ENCODE measurements at places on chromosomes 11 and 22. TPM values are rescaled to one million over a fixed set of nuclear protein-coding genes. Genes with fewer than 3 reads are reported as not detected.

- no peaks in the 10 kb centered on the region for H3K36me3 ChIP-seq
- H3K4me1 ChIP-seq, result no peaks in the 10 kb centered on the region
- no peak overlapping the region for H3K27ac ChIP-seq
- H3K4me3 ChIP-seq, result no peak overlapping the region
These were observed 115.5 kb upstream of the ISX start for GRCh38 chr22:34950489-34950888.

The POU2AF3 gene
- 11.5 TPM for polyA plus RNA-seq

The RFPL1 gene
- polyA plus RNA-seq, result 1.4 TPM

The RAG2 gene
- 2.9 TPM for polyA plus RNA-seq

DNA sequence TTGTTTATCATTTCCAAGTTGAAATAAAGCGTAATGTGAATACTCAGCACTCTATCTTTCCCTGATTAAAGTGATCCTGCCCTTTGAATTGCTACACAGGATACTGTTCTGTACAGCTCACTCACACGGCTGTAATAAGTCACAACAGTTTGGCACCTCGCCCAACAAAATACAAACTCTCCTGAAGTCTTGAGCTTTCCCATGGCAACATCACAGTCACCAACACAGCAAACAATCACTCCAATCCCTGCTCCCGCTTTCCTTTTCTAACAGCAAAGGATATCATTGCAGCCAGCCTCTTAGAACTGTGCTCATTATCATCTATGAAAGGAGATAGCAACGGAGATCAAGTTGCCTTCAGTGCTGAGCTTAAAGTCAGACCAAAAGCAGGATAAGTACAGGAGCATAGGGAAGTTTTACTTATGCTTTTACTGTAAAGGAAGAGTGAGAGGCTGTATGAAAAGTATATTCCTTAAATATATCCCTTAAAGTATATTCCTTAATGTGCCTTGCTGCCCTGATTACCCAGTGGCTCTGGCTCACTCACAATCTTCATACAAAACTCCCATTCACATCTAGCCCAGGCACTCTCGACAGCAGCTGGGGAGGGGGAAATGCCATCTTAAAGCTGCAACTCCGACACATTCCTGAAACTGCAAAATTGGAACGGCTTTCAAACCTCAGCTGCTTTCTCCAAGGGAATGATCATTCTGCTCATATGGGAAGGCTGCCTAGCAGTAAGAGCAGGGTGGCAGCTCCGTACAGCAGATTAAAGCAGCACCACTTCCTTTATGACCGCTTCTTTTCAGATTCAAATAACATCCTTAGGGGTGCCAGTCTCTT lies 35.8 kb downstream of the MAML2 start:
- no peak overlapping the region for H3K4me3 ChIP-seq
- peak; percentile 79 for DNase-seq
- no peaks in the 10 kb centered on the region for H3K36me3 ChIP-seq
- peaks cover 33% of the 10 kb centered on the region for H3K4me1 ChIP-seq
- H3K27me3 ChIP-seq, result no peaks in the 10 kb centered on the region

GRCh38 chr11:20368438-20368837 lies 4.9 kb downstream of the HTATIP2 start:
- H3K27me3 ChIP-seq, result no peaks in the 10 kb centered on the region
- no peak overlapping the region for H3K4me3 ChIP-seq
- no peak overlapping the region for H3K27ac ChIP-seq
- no peak for DNase-seq
- H3K36me3 ChIP-seq, result no peaks in the 10 kb centered on the region

The ANO5 gene
- polyA plus RNA-seq, result 5.8 TPM

DNA sequence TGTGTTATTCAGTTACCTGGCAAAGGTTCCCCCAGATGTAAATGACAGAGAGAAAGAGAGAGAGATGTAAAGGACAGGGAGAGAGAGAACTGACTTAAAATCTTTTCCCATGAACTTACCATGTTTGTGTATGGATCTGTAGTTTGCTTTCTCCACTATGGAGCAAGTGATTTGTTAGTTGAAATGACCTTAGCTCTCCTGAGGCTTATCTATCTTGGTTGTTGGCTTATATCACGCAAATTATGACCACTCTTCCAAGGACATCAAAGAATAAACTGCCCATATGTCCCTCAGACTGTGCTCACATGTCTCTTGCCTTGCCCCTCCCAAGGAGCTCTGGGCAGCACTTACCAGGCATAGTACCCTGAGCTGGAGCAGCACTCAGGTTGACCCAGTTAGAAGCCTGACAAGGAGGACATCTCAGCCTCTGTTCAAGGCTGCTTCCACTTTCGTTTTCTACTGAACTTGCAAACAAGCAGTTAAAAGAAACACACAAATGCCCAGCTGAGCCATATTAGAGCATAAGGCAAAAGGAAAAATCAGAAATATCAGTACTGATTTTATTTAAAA lies 95.3 kb upstream of the RCN1 start:
- no peak overlapping the region for H3K4me3 ChIP-seq
- DNase-seq, result no peak
- no peaks in the 10 kb centered on the region for H3K36me3 ChIP-seq

Data from testis (tissue), 5 donors.